GOT3 (cell line): ENCODE measurements at places on chromosomes 1 and 21.

GRCh38 chr1:5220821-5221220, 566.4 kb downstream of the AJAP1 start:
- DNase-seq = no peak

DNA sequence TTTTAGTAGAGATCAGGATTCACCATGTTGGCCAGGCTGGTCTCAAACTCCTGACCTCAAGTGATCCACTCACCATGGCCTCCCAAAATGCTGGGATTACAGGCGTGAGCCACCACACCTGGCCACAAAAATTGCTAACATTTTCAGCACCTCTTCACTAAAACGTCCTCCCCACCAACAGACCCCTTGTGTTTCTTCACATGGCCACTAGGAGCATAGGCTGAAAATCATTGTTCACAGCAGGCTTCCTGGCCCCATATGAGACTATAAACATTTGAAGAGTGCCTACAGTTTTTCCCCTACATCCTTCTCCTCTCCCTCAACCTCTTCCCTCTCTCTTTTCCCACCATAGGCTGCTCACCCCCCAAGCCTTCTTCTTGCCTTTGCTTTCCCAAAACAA, 28.0 kb upstream of the SFPQ start:
- DNase-seq = no peak

GRCh38 chr1:88897070-88897730, 5.8 kb upstream of the GTF2B start:
- DNase-seq = no peak

GRCh38 chr1:63651161-63651701, 58.0 kb downstream of the PGM1 start:
- DNase-seq = no peak

- DNase-seq = no peak
Measured at GRCh38 chr1:168466714-168467131, 77.1 kb downstream of the XCL2 start.

GRCh38 chr1:1118011-1118875, 2.4 kb upstream of the C1orf159 start:
- peak; percentile 20 for DNase-seq

DNA sequence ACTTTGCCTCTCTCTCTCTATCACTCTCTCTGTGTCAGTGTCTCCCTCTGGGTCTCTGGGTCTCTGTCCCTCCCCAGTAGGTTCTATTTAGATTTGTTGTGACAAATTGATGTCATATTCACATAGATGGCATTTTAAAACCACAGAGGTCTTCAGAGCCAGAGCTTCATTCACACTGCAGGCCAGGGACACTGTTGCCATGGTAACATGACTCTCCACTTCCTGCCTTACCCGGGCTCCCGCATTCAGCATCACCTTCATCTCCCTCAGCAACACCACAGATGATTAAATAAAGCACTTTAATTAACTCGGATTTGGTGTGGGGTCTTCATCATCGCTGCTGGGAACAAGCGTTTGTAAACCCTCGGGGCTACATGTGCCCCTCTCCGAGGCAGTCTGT, 132.6 kb downstream of the ETS2 start:
- DNase-seq = no peak

- DNase-seq = no peak
Measured at GRCh38 chr1:29719253-29719652, 482.9 kb downstream of the PTPRU start.

DNA sequence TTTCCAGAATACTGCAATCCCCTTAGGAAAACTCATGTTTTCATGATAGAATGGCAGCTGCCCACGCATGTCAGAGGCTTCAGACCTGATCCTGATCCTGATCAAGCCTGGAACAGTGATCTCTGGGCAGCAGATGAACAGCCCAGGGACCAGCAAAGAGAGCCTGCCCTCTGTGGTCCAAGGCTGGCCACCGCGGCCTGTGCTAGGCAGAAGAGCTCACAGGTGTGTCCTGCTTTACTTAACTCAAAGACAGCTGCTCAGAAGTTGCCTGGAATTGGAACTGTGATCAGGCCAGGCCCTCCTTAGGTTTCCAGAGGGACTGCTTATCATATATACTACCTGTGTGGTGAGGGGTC, 21.2 kb upstream of the BCAR3 start:
- DNase-seq = no peak

GRCh38 chr1:10519016-10519417, 44.3 kb downstream of the PEX14 start:
- no peak for DNase-seq

- no peak for DNase-seq
Measured at GRCh38 chr21:44751799-44752636, 40.6 kb upstream of the TSPEAR start.

DNA sequence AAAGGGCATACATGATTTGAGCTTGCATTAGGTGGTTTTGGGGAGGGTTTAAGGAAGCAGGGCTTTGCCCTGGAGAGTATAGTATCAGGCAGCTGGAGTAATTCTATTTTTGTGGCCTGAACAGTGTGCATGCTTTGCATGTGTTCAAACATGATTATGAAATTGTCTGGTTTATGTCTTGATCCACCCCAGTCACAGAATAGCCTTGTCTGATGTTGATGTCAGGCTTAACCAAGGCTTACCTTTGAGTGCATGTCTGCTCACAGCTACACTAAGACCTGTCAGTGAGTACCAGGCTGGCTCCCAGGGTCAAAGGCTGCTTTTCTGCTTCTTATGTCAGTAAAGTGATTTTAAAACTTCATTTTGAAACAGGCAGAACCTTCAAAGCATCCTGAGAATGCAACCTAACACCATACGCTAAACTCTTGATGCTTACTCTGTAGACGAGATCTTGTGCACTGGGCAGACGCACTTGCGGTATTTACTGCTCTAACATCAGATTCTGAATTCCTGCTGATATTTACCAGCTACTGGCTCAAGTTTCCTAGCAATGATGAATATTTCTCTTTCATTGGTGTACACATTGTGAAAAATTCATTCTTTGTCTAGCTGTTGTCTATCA, 78.9 kb downstream of the MAP3K21 start:
- no peak for DNase-seq

GRCh38 chr1:240455228-240455821, 156.6 kb downstream of the GREM2 start:
- no peak for DNase-seq

DNA sequence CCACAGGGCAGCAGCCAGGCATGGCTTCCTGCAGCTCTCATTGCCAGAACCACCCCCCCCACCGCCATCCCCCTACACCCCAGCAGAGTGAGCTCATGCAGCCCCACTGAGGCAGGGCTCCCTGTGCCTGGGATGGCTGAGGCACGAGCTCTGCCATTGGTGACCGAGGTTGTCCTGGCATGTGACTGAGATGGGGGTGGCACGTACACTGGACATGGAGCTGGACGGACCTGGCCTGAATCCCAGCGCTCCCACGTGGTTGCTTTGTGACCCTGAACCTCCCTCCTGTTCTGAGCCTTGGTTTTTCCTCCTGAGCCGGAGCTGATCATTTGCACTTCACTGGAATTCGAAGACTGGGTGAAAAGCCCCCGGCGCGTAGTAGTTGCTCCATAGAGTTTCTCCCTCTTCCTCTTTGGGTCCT, 28.3 kb downstream of the ALPL start:
- no peak for DNase-seq

DNA sequence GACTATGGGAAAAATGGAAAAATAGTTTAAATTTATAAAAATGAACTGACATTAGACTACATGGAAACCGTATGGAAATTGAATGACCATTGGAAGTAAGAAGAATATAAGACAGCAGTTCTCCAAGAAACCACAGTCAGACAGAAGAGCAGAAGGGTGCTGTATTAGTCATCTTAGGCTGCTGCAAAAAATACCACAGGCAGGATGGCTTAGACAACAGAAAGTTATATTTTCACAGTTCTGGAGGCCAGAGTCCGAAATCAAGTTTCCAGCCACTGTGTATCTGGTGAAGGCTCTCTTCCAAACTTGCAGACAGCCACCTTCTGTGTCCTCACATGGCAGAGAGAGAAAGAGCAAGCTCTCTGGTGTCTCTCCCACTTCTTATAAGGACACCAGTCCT, 175.2 kb downstream of the DSCAM start:
- no peak for DNase-seq

GRCh38 chr1:46452931-46453325, 36.7 kb upstream of the DMBX1 start:
- no peak for DNase-seq

- DNase-seq = peak; percentile 76
Measured at GRCh38 chr1:202810615-202811295, at the start of gene PCAT6. PCAT6 (plus strand) TSS chr1:202810954.

DNA sequence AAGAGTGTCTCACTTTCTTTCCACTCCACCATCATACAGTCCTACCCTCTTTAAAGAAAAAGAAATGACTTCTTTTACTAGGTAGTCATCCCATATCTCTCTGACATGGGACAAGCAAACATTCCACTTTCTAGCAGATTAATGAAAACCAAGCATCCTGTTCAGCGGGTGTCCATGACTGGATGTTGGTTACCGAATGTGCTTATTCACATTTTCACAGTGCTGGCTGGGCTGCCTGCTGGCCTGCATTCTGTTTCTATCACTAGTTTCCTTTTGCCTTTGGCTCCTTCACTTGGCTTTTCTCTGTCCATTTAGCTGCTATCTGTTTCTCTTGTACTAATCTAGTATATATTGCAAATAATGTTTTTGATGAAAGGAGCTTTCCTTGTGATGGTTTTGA, 598.4 kb downstream of the RWDD3 start:
- DNase-seq = no peak

DNA sequence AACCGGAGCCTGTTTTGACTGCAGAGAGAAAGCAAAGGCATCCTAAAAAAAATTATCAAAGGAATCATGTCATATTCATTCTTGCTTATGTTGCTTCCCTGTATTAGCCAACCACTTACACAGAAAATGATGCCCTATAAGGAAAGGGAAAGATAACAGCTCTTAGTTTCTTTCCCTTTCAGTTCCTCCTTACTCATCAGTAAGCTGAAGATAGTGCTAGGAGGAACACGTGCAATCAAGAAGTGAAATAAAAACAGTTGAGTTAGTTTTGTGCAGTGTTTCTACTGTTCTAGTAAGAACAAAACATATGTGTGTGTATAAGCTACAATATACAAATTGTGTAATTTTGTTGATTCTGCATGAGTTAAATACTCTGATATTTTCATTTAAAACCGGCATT, 45.3 kb upstream of the MTF2 start:
- DNase-seq = no peak

GRCh38 chr1:110176299-110176956, 26.1 kb downstream of the SLC6A17 start:
- DNase-seq = no peak

GRCh38 chr1:39576016-39576657, 453 bp downstream of the PABPC4 start:
- DNase-seq = no peak

DNA sequence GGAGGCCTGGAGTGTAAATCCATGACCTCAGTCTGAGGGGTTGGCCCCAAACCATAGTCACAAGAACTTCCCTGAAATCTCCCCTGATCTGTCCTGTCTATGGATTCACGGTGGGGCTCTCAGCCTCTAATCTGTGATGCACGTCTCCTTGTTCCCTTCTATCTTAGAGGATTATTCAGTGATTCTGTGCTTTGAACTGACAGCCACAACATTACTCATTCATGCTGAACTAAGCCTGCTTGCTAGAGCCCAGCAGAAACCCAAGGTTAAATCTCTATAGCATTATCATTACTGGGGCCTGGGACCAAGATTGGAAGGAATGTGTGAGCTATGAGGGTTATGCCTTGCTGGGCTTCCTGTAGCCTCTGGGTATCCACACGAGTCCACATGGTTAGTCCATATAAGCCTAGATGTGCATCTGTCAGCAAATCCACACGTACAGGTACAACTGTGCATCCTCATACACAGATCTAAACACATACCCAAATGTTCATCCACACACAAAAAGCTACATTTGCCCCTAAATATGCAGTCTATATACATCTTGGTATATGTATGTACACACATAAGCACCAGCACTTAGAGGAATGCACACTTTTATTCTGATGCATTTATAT, 22.4 kb upstream of the MAGOH start:
- DNase-seq = no peak

DNA sequence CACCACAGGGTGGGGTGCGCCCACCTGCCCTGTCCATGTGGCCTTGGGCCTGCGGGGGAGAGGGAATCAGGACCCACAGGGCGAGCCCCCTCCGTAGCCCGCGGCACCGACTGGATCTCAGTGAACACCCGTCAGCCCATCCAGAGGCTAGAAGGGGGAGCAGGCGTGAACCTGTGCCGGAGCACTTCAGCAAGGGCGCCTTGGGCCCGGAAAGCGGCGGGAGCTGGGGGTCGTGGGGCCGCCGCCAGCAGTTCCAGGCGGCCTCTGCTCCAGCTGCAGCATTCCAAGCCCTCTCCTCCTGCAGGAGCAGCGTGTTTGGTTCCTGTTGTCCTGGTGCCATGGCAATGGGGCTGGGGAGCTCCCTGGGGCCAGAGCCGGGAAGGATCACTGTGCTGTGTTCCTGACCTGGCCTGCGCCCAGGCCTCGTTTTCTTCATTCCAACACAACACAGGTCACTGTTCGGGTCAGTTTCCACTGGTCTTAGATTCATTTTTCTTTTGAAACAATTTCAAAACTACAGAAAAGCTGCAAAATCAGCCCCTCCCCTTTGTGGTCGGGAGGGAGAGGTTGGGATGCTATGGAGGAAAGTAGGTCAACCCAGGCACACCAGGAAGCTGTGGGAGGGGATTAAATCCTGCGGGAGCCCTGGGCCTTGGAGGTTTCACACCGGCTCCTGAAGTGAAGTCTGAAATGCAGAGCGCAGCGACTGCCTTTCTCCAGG, 18.8 kb downstream of the SLX9 start:
- peak; percentile 62 for DNase-seq

DNA sequence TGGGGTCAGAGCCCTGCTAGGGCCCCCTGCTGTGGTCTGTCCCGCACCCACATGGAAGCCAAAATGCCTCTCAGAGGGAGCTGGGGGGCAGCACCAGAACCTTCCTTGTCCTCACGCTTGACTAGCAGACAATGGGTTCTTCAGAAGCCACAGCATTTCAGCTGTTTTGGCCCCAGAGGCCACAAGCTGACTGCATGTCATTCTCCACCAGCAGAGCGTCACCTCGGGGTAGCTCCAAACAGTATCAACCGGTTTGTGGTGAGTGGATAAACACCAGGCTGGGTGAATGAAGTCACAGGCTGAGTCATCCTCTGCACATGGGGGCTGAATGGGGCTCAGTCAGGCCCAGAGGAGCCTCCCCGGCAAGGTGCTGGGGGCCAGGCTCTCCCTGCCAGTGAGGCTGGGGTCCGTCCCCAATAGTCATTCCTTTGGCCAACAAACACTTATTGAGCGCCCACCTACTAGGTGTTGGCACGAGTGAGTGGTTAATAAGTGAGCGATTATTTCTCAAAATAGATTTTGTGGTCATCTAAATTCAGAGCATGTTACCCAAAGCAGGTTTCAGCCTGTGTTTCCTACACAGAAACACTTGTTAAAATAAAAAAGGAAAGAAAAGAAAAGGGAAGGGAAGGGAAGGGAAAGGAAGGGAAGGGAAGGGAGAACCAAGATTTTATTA, 9.1 kb downstream of the OLIG1 start:
- DNase-seq = no peak
